Chondrocyte (in vitro differentiated cells): ENCODE measurements at places on chromosomes 2 and 18. TPM values are rescaled to one million over a fixed set of nuclear protein-coding genes. Genes with fewer than 3 reads are reported as not detected.
A peak's percentile ranks its signal among the peaks of the same experiment; 100 is the strongest.

Gene VIT
- 0.15 to 2.6 TPM in 2 of 3 replicates, not detected in the other for total RNA-seq

DNA sequence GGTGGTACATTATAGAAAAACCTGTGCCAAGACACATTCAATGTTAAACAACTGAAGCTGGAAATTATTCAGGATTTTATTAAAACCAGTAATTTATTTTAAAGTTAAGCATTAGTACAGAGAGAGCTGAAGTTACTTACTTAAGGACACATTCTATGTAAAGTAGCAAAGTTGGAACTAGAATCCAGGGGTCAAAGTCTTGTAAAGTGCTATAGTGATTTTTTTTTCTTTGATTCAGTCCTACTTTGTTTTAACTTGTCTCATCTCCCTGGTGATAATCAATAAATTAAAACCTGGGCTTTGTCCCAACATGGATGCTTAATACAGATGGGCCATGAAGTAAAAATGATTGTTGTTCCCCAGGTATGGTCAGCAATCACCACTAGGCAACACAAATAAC is 1271.8 kb upstream of the CHAC2 start:
- no peak for DNase-seq

DNA sequence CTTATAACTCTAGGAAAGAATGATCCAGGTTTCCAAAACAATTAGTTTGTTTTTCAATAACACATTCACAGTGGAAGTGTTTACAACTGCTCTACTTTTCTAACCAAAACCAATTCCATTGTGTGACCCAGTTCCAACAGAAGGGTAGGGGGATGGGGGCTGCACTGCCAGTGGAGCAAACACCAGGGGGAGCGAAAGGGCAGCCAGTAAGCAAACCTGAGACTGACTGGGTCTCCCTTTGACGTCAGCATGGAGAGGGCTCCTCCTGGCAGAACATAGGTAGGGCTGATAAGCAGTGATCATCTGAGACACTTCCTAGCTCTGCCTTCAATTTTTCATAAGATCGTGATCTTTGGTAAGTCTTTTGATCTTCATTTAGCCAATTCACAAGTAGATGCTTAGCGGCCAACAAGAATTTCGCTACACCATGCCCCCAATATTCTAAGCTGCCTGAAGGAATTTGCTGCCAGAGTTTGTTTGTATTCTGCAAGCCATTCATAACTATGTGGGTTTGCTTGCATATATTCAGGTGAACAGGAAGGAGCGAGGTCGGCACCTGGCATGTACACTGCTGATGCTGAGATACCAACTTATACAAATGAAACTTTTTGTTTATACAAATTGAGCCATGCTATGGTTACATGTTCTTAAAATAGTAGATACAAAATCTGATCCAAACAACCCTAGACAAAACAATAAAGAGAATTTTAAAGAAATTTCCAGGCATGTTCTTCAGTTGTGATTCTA is 45.9 kb downstream of the ST6GAL2 start:
- DNase-seq, result no peak

- no peak for DNase-seq
Measured at GRCh38 chr2:48849770-48850169, 94.2 kb upstream of the LHCGR start.

Gene ST8SIA5
- total RNA-seq, result 0.25 to 1.1 TPM (median 0.36 TPM) in 3 replicates

DNA sequence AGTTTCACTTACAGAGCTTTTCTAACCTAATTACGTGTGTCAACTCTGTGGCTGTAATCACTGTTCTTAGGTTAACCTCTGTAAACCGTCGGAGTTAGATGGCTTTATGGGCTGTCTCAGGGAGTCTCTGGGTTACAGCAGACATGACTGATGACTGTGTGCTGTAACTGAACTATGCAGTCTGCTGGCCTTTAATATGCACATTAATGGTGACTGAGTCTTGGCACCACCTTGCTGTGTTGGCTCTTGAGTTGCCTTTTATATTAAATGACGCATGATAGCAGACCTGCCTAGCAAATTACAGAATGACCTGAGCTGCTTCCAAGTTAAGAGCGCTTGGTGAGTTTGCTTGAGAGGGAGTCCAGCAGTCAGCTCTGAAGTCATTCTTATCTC is 90.1 kb downstream of the ACKR3 start:
- DNase-seq, result no peak

Gene C2orf80
- total RNA-seq, result not detected in 3 replicates

Gene DNAH6
- 0.12 TPM in 1 of 3 replicates, not detected in the others for total RNA-seq

GRCh38 chr2:10223932-10224720 is 78.6 kb upstream of the HPCAL1 start:
- DNase-seq, result peak; percentile 54

DNA sequence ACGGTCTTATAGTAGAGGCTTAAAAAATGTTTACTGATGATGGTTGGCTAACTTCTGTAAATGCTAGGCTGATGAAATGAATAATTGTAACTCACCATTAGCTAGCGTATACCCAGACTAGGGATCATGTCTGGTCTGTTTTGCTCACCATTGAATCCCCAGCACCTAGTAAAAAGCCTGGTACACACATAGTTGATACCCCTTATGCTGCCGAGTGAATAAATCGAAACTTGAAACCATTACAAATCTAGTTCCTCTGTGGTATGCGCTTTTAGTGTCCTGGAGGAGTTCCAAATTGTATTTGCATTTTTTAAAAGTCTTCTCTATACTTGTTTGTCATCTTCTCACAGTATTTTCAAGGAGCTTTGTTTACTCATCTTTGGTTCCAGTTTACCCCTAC is 1.3 kb downstream of the TAF1B start:
- no peak for DNase-seq

Gene BOLL
- not detected in 3 replicates for total RNA-seq

DNA sequence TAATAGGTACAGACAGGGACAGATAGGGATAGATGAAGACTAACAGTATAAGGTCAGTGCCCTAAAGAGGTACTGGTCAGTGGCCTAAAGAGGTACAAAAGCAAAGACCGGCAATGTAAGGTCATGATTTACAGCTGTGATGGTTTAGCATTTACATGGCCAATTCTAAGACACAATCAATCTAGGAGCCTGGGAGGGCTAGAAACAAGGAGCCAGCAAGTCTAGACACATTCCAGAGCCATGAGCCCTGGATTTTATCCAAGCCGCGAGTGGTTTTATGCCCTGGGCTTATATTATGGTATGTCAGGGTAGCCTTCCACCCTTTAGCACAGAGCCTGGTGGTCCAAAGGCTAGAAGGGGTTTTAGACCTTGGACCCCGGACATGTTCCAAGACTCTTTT is 124.2 kb downstream of the CBLN2 start:
- DNase-seq, result no peak

Gene ZNF804A
- not detected in 3 replicates for total RNA-seq

DNA sequence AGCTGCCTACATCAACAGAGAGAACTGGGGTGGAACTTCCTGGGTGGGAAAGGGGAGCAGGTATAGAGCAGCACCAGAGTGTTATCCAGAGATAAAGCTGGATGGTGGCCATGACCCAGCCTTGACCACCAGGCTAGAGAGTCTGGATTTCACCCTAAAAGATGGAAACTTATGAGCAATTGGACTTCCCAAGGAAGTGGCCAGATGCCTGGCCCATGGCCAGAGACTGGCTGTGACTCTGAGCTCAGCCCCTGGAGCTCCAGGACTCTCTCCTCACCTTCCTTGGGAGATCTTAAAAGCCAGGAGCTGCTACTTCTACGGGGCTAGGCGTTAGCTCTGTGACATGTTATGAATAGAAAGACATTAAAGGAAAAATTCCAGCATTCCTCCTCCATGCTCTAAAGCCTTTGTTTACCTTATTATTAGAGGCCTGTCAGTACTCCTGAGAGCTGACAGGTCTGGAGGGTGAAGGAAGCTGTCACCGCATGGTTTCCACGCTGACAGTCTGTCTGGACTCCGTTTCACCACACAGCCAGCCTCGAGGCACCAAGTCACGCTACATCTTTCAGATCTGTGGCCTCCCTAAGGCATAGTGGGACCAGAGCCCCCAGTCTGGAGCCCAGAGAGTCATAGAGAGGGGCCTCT is 260.0 kb upstream of the SIX2 start:
- DNase-seq, result no peak

GRCh38 chr18:62426191-62426488 is 96.7 kb upstream of the ZCCHC2 start:
- no peak for DNase-seq

Gene UGT1A5
- not detected in 3 replicates for total RNA-seq

DNA sequence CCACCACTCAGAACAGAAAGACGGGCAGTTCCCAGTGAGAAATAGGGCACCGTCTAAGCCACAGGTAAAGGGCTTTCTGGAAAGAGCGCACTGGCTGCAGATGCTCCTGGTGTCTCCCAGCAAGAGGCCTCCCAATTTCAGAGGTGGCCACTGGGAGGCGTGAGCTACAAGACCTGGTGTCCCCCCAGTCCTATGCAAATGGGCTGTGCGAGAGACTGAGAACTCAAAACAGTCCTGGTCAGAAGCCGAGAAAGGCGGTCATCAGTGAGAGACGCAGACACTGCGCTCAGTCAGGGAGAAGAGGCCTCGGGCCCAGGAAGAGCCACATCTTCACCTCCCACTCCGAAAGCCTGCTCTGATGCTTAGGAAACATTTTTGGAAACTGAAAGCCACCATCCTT is 179.5 kb downstream of the EIPR1 start:
- DNase-seq, result no peak

GRCh38 chr2:218436992-218437391 is 18.1 kb downstream of the VIL1 start:
- DNase-seq, result no peak

Gene B3GNT2
- total RNA-seq, result 8.0 to 22.7 TPM (median 22.4 TPM) in 3 replicates

Gene MYCN
- 0.17 to 0.34 TPM in 2 of 3 replicates, not detected in the other for total RNA-seq

DNA sequence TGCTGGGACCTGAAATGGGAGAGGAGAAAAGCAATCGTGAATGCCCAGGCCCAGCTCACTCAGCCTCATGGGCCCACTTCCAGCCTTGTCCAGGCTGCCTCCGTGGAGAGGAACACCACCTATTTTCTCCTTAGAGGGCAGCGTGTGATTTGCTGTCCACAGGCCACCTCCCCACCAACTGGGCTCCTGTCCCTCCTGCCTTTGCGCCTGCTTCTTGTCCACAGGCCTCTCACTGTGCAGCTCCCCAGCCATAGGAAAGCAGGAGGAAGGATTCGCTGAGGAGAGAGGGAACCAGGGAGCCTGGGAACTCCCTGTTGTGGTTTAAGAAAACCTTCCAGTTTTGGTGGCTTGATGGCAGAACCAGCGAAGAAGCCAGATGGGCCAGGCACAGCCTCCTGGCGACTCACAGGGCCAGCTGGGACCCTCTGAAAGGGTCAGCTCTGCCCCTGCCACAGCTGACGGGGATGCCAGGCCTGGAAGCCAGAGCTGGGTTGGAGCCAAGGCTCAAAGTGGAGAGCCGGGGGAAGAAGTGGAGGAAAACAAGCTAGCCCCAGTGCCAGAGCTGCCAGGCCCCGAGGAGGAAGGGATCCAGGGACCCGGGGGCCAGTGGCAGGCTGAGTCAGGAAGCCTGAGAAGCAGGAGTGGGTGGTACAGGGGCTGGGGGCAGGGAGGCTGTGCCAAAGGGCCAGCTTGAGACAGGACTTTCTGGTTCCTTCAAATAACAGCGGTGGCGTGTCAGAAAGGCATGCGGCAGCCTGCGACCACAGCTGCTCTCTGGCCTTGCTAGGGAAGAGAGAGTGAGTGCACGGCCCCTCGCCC is 9.9 kb downstream of the TMBIM1 start:
- DNase-seq, result no peak

- no peak for DNase-seq
Measured at GRCh38 chr2:42835577-42836371, 43.4 kb upstream of the HAAO start.

DNA sequence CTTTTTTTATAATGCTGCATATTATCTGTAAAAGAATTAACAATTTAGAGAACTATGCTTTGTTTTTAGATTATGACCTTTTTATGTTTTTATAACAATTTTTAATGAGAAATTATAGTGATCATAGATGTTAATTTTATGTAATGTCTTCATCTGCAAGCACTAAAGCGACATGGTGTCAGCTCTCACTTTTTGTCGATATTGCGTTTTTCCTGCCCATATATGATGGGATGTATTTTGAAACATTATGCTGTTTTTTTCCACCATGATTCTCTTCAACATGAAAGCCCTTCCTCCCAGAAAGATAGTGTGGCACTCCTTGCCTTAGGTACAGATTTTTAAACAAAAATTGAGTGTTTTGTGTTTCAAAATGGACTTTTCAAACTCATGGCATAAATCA is 104.3 kb downstream of the KCNH7 start:
- no peak for DNase-seq

- DNase-seq, result no peak
Measured at GRCh38 chr2:18950361-18950851, 361.0 kb upstream of the NT5C1B start.

DNA sequence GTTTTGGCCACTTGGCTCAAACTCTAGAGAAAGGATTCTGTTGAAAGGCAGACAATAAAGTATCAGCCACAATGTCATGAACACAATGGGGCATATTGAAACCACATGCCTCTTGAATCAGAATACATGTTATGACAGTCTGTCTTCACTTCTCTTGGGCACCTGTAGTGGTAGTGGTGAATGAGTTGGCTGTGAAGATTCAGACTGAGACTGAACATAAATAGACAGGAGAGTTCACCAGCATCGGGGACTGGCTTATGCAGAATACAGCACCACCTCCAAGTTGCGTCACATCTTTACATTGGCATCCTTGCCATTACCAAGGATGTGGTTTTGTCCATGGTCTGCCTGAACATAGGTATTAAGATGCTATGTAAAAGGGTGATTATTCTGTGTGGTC is 336.8 kb downstream of the MYCN start:
- DNase-seq, result no peak

GRCh38 chr2:127721311-127721977 is 20.1 kb downstream of the SFT2D3 start:
- DNase-seq, result no peak

DNA sequence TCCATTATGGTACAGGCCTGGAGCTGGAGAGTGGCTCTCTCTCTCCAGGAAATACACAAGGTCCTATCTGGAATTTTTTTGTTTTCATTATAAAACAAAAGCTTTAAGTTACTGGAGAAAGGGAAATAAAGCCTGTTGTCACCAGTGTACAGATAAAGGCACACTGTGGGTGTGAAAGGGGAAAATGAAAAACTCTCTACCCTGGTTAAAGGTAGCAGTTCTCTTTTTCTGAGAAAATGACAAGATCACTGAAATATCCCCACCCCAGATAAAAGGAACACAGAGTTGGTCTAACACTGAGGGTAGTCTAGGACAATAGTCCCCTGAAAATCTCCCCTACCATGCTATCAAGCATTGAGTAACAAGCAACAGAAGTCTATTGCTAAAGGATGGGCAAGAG is 438.7 kb downstream of the MBD2 start:
- no peak for DNase-seq

DNA sequence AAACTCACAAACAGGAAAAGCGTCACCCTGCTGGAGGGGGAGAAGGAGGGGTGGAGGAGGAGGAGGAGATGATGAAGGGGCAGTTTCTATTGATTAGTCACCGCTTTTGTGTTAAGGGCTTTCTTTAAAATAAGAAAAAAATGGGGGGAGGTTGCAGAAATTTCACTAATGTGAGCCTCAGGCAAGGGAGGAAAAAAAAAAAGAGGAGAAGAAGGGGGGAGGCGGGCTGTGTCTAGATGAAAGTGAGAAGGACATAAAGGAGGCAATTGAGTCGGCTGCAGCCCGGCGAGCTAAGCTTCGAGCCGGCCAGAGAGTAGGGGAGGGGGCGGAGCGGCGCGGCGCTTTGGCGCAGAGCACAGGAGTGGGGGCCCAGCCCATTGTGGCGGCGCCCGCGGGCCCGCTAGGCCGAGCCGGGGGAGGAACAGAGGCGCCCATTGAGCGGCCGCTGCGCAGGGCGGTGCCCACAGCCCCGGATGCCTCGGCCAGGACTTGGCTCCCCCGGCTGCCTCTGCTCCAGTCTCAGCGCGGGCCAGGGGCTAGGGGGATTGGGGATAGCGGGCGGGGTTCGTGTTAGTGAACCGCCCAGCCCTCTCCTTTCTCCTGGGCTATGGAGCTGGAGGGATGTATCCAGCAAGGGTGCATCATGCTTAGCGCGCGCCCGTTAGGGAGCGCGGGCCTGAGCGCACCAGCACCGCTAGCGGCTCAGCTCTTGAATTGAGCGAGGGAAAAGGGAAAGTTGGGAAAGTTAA is 7.9 kb downstream of the PAX3 start:
- DNase-seq, result no peak

Gene RNU2-63P
- 2.7 TPM in 1 of 3 replicates, not detected in the others for total RNA-seq
